Posterior vena cava (tissue), 2 donors: ENCODE measurements at places on chromosomes 11 and 22.

- DNase-seq: no peak
Measured at GRCh38 chr11:84655712-84656111, 971.4 kb downstream of the DLG2 start.

GRCh38 chr22:50089682-50090411 is at the start of gene MOV10L1:
MOV10L1 (plus strand) TSS chr22:50090006; CDS start chr22:50090089, 83 bp downstream.
- no peak for DNase-seq

DNA sequence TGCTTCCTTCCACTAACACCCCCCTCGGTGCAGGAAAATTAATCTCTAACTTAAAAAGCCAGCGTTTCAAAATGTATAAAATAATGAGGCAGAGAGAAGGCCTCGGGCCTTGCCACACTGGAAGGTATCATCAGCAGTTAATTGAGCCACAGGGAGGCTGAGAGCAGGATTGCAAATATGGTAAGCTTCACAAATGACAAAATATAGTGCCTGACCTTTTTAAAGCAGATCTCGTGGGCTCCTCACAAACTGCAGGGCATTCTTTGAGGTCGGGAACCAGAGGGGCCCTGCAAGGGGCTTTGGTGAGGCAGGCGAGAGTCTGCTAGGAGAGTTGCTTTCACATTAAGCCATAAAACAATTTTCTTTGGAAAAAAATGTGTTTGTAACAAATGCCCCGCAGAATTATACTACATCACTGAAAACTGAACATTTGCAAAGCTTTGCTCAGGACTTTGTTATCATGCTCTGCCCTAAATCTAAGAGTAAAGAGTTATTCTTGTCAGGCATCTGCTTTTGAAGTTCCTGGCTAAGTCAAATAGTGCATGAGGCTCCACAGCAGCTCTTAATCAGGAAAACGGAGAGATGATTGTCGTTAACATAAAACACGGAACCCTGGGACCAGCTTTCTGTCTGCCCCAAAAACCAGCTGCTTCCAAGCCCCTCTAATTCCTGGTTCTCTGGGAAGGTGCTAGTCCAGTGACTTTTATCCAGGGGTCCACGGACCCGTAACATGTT is 61.4 kb upstream of the SYT13 start:
- no peak for DNase-seq

DNA sequence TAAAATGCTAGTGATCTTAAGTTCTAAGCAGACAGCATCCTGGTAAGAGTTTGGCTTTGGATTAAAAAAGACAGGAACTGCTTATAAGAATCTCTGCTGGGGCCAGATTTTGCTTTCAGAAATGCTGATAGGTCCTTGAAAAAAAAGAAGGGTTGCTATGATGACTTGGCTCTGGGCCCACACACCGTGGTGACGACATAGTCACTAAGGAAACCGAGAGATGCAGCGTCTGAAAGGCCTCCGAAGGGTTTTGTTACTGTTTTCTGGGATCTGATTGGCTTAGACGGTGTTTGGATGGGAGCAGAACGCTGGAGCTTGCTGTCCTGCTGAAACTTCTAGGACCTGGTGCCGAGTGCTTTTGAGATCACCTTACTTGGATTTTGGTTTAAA is 8.4 kb downstream of the FAM118A start:
- peak; percentile 95 for DNase-seq
